Lower leg skin (tissue), 4 donors: ENCODE measurements at places on chromosomes 4 and X.

DNA sequence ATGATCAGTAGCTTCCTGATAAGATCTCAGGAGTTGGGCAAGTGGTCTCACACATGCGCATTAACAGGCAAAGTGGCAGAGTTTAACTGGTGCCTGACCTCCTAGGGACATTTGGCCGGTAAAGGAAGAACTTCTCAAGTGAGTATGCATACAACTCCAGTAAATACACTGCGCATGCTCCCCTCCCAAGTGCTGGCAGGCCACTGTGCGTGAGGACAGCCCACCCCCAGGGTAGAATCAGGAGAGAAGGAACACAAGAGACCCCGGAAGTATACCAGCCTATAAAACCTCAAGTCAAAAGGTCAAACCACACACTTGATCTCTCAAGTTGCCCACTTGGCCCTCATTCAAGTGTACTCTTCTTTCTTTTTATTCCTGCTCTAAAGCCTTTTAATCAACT, 225.5 kb upstream of the ANKRD50 start:
- no peak for DNase-seq

DNA sequence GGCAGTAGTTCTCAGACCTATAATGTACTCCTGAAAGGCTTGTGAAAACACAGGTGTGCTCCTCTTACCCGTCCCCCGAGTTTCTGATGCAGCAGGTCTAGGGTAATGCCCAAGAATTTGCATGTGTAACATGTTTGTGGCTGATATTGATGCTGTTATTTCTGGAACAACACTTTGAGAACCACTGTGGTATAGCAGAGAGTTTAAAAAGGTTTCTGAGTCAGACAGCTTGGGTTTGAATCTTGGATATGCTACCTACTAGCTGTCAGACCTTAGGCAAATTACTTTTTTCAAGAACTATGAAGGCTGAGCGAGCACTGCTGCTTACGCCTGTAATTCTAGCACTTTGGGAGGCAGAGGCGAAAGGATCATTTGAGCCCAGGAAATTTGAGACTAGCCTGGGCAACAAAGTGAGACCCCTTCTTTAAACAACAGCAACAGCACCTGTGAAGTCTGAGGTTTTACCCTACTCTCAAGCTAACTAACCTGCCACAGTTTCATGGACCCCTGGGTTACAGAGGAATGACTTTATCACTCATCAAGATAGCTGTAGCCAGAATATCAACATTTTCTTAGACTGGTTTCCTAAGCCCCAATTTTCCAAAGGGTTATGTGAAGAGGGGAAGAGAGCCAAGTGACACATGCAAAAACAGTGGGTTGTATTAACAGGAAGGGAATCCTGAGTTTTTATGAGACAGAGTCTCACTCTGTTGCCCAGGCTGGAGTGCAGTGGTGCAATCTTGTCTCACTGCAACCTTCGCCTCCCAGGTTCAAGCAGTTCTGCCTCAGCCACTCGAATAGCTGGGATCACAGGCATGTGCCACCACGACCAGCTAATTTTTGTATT, 5.1 kb downstream of the AFF1 start:
- no peak for DNase-seq

DNA sequence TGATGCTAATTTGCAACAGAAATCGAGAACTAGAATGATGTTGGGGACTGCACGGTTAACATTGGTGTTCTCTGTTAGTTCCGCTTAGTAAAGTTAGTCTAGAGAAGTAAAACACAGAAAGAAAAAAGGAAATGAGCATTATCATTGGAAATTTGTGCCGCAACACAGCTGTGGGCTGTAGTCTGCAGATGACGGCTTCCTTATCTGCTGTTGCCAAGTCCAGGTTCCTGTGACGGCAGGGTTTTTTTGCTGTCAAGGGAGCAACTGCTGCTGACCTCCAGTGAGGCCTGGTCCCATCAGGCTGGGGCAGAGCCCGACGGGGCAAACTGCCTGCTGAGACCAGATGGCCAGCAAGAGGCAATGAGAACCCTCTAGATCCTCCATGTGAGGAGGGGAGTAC, 38.9 kb upstream of the PHEX start:
- no peak for DNase-seq

DNA sequence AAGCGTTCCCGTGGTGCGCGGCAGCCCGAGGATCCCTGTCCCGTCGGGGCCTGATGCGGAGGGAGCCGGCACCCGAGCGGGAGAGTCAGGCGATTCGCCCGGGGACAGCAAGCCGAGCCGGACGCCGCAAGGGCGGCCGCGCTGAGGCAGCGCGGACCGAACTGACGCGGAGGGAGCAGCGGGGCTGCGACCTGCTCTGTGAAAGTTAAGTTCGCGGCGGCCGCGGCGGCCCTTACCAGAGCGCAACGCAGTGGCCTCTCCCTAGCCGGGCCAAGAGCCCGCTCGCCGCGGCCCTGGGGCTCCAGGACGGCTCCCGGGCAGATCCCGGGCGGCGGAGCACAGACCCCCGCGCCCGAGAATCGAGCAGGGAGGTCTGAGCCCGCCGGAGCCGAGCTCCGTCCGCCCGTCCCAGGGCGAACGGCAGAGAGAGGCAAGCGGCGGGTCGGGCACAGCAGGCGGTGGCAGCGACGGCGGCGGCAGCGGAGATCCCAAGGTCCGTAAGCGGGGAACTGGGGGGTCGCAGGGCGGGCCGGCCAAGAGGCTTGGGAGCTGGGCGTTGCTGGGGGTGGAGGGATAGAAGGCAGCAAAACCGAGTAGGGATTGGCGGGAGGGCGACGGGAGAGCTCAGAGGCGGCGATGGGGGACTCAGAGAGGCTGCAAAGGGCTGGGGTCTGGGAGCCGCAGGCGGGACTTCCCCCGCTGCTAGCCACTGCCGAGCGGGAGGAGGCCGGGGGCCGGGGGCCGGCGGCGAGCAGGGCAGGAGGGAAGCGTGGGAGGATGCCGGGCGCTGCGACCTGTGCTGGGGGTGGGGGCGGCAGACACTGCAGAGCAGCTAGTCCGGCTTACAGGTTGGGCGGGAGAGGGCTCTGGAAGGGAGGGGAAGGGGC, 1.0 kb downstream of the GPR50 start:
- DNase-seq = no peak

- DNase-seq = no peak
Measured at GRCh38 chr4:37717576-37717975, 31.4 kb upstream of the RELL1 start.

- no peak for DNase-seq
Measured at GRCh38 chrX:17500145-17500579, 125.2 kb downstream of the NHS start.

GRCh38 chr4:66094070-66094469, 423.8 kb upstream of the EPHA5 start:
- no peak for DNase-seq
